Osteoblast (primary cell): ENCODE measurements at places on chromosomes 12 and 14. TPM values are rescaled to one million over a fixed set of nuclear protein-coding genes. Genes with fewer than 3 reads are reported as not detected.

Gene TAS2R50
- total RNA-seq = 4.4 and 6.2 TPM in 2 replicates

Gene SPTB
- total RNA-seq = under 0.01 TPM in 1 of 2 replicates, not detected in the other

Gene AKAP6
- total RNA-seq = 0.29 and 2.2 TPM in 2 replicates

Gene CLEC14A
- 0.29 TPM in 1 of 2 replicates, not detected in the other for total RNA-seq

Gene RNASE7
- total RNA-seq = not detected in 2 replicates

Gene DNAJC22
- 0.29 and 1.1 TPM in 2 replicates for total RNA-seq

Gene TEDC1
- 3.2 and 5.1 TPM in 2 replicates for total RNA-seq

Gene AMDHD1
- 0.29 and 0.36 TPM in 2 replicates for total RNA-seq

DNA sequence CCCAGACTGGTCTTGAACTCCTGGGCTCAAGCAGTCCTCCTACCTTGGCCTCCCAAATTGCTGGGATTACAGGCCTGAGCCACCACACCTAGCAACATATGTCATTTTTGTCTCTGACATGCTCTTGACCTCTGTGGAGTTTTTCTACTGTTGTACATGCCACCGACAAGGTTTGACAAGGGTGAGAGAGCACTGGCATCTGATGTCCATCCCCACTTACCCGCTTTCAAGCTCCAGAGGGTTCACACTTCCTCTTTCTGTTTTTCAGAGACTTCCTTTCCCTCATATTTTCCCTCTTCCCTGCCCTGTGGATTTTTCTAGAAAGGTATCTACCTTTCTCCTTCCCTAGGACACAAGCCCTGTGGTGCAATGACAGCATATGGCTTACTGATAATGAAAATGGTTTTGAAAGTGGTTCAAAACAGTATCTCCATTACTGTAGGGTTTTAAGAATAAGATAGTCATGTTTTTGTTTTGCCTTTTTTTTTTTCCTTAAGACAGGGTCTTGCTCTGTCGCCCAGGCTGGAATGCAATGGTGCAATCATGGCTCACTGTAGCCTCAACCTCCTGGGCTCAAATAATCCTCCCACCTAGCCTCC lies 27.7 kb upstream of the PLEKHG3 start:
- no peak overlapping the region for H3K27ac ChIP-seq
- H3K4me3 ChIP-seq = no peak overlapping the region
- no peaks in the 10 kb centered on the region for H3K36me3 ChIP-seq
- peaks cover 3% of the 10 kb centered on the region for H3K27me3 ChIP-seq
- no peak for DNase-seq

- H3K4me3 ChIP-seq = no peak overlapping the region
- H3K27me3 ChIP-seq = no peaks in the 10 kb centered on the region
- no peak for DNase-seq
- no peaks in the 10 kb centered on the region for H3K36me3 ChIP-seq
Measured at GRCh38 chr14:90424686-90425372, 28.0 kb downstream of the CALM1 start.

DNA sequence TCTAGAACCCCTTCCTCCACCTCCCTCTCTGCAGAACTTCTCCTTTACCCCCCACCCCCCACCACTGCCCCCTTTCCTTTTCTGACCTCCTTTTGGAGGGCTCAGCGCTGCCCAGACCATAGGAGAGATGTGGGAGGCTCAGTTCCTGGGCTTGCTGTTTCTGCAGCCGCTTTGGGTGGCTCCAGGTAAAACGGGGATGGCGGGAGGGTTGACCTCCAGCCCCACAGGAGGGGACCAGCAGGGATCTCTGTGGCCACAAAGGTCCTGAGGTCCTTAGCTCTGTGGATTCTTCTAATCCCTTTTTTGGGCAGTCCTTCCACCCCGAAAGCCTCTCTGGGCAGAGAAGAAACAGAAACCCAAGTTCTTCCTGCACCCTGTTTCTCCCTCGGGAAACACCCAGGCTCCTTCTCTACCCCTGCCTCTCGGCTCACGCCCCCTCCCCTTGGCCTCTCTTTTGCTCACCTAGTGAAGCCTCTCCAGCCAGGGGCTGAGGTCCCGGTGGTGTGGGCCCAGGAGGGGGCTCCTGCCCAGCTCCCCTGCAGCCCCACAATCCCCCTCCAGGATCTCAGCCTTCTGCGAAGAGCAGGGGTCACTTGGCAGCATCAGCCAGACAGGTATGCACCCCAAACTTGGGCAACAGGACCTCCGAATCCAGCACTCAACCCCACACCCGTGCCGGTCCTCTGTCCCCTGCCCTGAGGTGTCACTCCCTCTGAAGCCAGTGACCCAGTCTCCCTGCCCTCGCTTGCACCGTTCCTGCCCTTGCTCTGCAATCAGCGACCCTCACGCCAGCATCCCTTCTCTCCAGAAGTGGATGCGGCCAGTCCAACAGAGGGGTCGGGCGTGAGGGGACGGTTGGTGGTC lies 638 bp downstream of the LAG3 start:
- no peaks in the 10 kb centered on the region for H3K27me3 ChIP-seq
- peak; percentile 85 for DNase-seq
- H3K4me1 ChIP-seq = peaks cover 12% of the 10 kb centered on the region
- H3K36me3 ChIP-seq = peaks cover 15% of the 10 kb centered on the region

DNA sequence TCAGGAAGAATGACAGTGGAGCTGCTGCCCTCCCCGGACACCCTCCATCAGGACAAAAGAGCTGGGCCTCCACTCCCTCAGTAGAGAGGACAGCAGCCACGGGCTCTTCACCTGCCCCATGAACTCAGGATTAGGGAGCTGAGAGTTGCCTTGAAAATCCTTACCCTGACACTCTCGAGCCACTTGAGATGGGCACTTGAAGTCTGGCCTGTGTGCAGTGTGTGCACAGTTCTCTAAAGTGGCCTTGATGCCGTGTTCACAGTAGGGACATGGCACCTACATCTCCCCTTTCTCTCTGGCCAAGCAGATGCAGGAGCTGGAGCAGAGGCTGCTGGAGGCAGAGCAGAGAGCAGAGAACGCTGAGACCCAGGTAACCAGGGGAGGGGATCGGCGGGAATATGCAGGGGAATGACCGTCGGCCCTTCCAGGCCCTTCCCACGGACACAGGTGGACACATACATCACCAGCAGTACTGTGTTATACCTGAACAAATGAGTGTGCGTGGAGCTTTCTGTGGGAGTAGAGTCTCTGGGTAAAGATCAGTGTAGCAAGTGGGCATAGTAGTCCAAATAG lies 22.5 kb downstream of the PLEKHH1 start:
- no peaks in the 10 kb centered on the region for H3K36me3 ChIP-seq
- no peak overlapping the region for H3K27ac ChIP-seq
- DNase-seq = no peak

GRCh38 chr14:22251090-22251489 lies 337.9 kb downstream of the DAD1 start:
- H3K27me3 ChIP-seq = peaks cover 4% of the 10 kb centered on the region
- no peak overlapping the region for H3K4me3 ChIP-seq
- no peaks in the 10 kb centered on the region for H3K36me3 ChIP-seq
- H3K27ac ChIP-seq = no peak overlapping the region

DNA sequence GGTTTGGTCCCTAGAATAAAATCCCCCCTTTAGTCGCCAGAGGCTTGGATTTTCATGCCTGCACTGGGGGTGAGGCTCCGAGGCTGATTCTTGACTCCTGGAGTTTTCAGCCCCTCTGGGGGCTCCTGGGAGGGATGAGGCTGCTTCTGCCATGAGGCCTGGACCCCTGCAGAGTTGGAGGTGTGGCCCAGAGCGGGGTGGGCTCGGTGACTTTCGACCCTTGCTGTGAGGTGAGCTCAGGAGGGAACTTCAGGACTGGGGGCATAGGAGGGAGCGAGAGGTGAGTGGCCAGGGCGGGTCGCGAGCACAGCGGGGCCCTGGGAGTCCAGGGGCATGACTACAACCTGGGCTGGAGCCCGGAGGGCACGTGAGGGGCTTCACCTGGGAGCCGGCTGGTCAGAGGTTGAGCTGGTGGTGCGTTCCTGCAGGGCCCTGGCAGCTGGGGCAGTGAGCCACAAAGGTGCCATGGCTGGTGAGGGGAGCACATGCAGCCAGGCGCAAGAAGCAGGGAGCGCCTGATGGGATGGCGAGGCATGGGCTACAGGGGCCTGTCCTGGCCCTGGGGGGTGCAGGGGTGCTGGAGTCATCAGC lies 168.2 kb downstream of the KIF26A start:
- H3K4me1 ChIP-seq = no peaks in the 10 kb centered on the region
- DNase-seq = peak; percentile 83
- H3K27me3 ChIP-seq = no peaks in the 10 kb centered on the region
- no peak overlapping the region for H3K4me3 ChIP-seq
- no peaks in the 10 kb centered on the region for H3K36me3 ChIP-seq

DNA sequence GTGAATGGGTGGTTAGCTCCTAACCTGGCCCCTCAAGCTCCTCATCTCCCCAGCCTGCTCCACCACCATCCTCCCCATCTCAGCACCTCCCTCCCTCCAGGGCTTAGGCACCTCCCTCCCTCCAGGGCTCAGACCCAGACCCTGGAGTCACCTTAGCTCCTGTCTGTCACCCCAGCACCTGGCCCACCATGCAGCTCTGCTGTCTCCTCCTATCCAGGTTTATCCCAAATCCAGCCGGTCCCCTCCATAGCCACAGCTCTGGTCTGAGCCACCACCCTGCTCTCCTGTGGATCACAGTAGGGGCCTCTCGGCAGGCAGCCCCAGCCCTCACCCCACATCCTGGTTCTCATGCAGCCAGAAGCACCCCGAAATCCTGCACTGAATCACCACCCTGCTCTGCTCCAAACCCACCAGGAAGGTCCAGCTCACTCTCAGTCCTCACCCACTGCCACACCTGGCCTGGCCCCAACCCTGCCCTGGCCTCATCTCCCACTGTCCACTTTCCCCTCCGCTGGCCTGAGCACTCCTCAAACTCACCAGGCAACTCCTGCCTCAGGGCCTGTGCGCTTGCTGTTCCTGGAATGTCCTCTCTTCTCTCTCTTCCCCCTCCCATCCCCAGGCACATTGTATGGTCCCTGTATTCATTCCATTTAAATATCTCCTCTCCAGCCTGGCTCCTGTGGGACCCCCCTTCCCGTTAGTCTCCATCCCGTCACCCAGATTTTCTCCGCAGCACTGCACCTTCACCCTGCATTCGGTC lies 62.6 kb downstream of the DIO3 start:
- no peaks in the 10 kb centered on the region for H3K27me3 ChIP-seq
- H3K27ac ChIP-seq = no peak overlapping the region
- no peak overlapping the region for H3K4me3 ChIP-seq
- no peaks in the 10 kb centered on the region for H3K36me3 ChIP-seq
- DNase-seq = no peak

GRCh38 chr12:55072083-55072482 lies 52.3 kb downstream of the NEUROD4 start:
- no peaks in the 10 kb centered on the region for H3K36me3 ChIP-seq
- H3K27ac ChIP-seq = no peak overlapping the region
- no peaks in the 10 kb centered on the region for H3K4me1 ChIP-seq
- DNase-seq = no peak
- H3K27me3 ChIP-seq = no peaks in the 10 kb centered on the region

GRCh38 chr14:28756884-28757570 lies 9.6 kb upstream of the FOXG1 start:
- no peaks in the 10 kb centered on the region for H3K4me1 ChIP-seq
- H3K27me3 ChIP-seq = peaks cover 76% of the 10 kb centered on the region
- no peak overlapping the region for H3K27ac ChIP-seq

DNA sequence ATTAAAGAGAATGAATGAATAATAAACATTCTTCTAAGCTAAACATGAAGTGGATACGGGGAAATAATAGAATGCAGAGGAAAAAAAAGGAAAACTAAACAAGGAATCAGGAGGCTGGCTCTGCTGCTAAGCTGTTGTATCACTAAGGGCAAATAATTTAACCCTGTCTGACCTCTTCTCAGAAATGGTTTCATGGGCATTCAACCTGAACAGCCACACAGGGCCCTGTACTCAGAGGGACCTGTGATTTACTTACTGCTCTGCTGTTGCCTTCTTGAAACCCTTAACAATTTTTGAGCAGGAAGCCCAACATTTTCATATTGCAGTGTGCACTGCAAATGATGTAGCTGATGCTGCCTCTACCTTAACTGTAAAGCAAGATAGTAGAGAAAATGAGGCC lies 14.2 kb upstream of the PLEKHA5 start:
- H3K36me3 ChIP-seq = no peaks in the 10 kb centered on the region
- no peak for DNase-seq
- H3K27me3 ChIP-seq = no peaks in the 10 kb centered on the region

- no peaks in the 10 kb centered on the region for H3K36me3 ChIP-seq
- no peak overlapping the region for H3K4me3 ChIP-seq
- peaks cover 8% of the 10 kb centered on the region for H3K4me1 ChIP-seq
- no peaks in the 10 kb centered on the region for H3K27me3 ChIP-seq
- DNase-seq = peak; percentile 45
- H3K27ac ChIP-seq = no peak overlapping the region
Measured at GRCh38 chr12:102675672-102676071, 195.3 kb upstream of the IGF1 start.

DNA sequence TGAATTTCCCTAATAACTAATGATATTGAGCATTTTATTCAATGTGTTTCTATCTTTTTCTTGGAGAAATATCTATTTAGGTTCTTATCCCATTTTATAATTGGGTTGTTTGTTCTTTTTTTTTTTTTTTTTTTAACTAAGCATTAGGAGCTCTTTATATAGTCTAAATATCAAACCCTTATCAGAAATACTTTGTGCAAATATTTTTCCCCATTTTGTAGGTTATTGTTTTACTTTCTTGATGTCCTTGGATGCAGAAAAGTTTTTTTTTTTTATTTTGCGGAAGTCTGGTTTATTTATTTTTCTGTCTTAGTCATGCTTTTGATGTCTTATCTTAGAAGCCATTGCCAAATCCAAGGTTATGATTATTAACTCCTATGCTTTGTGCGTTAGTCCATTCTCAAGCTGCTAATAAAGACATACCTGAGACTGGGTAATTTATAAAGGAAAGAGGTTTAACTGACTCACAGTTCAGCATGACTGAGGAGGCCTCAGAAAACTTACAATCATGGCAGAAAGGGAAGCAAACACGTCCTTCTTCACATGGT lies 434.3 kb upstream of the TBX3 start:
- no peaks in the 10 kb centered on the region for H3K36me3 ChIP-seq
- no peak for DNase-seq
- H3K4me3 ChIP-seq = no peak overlapping the region
- no peaks in the 10 kb centered on the region for H3K27me3 ChIP-seq

DNA sequence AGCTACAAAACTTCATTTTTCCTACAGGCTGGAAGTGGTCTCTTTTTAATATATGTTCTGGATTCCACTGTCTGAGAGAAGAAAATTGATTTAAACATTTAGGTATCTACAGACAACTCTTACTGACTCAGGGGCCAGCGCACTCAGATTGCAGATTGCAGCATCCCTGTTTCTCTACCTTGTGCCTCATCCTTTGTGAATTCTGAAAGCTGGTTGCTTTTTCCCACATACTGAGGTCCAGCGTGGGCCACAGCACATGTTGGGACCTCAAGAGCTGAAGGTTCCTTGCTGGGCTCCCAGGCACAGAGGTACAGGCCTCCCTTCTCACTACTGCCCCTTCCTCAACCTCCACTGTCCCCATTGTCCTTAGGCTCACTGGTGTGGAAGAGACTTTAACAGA lies 101.7 kb upstream of the CCDC175 start:
- no peaks in the 10 kb centered on the region for H3K27me3 ChIP-seq
- H3K36me3 ChIP-seq = no peaks in the 10 kb centered on the region
- no peak overlapping the region for H3K4me3 ChIP-seq
- H3K4me1 ChIP-seq = no peaks in the 10 kb centered on the region
- no peak overlapping the region for H3K27ac ChIP-seq

GRCh38 chr12:50200552-50201273 lies 33.5 kb upstream of the CERS5 start:
- no peaks in the 10 kb centered on the region for H3K27me3 ChIP-seq
- H3K4me1 ChIP-seq = peaks cover 58% of the 10 kb centered on the region
- H3K27ac ChIP-seq = peak overlapping the region; percentile 82
- H3K4me3 ChIP-seq = no peak overlapping the region
